ENCODE measurements at places on chromosomes 11 and 22.

- peak overlapping the region; percentile 25 for H3K4me3 ChIP-seq
- peak; percentile 73 for ATAC-seq
- H3K36me3 ChIP-seq: peaks cover 44% of the 10 kb centered on the region
These were observed 17.2 kb downstream of the ARHGEF17 start for GRCh38 chr11:73325036-73325981.

DNA sequence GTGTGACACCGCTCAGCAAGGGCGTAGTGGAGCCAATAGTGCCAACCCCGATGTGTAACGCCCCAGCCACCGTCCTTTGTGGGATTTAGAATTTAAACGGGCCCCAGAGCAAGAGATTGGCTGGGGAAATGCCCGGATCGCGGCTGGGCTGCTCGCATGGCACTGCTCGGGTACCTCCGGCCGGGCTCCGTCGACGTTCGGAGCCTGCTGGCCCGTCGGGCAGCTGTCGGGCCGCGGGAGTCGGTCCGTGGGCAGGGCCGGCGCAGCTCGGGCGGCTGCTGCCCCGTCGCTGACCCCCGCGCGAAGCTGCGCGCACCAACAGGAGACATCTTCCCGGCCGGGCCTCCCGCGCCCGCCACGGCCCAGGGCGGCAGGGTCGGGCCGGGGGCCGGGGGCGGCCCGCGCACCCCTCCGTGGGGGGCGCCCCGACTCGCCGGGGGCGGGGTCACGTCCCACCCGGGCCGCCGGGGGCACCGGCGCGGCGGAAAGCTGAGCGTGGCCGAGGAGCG lies 1.3 kb upstream of the KDM2A start:
- H3K36me3 ChIP-seq: peaks cover 5% of the 10 kb centered on the region
- H3K27ac ChIP-seq: no peak overlapping the region
- peak; percentile 1 for ATAC-seq
- H3K4me3 ChIP-seq: peak overlapping the region; percentile 48
- H3K27me3 ChIP-seq: no peaks in the 10 kb centered on the region

- no peak overlapping the region for H3K27ac ChIP-seq
- no peak for ATAC-seq
- H3K36me3 ChIP-seq: no peaks in the 10 kb centered on the region
These were observed 104.7 kb upstream of the GUCY1A2 start for GRCh38 chr11:107123022-107123421.

DNA sequence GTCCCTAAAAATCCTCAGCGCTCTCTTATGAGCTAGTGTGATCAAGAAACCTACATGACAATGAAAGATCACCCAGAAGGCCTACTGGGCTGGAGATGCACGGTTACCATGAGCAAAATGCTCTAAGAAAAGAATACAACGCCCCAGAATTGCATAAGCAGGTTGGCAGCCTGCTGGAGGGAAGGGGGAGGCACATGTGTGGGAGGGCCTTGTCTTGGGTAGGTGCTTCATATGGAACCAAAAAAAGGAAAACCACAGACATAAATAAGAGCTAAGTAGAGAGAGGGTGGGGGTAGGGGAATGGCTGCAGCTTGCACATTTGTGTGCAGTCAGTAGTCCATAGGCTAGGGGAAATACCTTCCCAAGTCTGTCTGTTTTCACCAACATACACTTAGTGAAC lies 2.8 kb downstream of the SIAE start:
- no peak overlapping the region for H3K27ac ChIP-seq
- H3K36me3 ChIP-seq: no peaks in the 10 kb centered on the region
- no peaks in the 10 kb centered on the region for H3K27me3 ChIP-seq
- H3K4me1 ChIP-seq: peaks cover 23% of the 10 kb centered on the region

DNA sequence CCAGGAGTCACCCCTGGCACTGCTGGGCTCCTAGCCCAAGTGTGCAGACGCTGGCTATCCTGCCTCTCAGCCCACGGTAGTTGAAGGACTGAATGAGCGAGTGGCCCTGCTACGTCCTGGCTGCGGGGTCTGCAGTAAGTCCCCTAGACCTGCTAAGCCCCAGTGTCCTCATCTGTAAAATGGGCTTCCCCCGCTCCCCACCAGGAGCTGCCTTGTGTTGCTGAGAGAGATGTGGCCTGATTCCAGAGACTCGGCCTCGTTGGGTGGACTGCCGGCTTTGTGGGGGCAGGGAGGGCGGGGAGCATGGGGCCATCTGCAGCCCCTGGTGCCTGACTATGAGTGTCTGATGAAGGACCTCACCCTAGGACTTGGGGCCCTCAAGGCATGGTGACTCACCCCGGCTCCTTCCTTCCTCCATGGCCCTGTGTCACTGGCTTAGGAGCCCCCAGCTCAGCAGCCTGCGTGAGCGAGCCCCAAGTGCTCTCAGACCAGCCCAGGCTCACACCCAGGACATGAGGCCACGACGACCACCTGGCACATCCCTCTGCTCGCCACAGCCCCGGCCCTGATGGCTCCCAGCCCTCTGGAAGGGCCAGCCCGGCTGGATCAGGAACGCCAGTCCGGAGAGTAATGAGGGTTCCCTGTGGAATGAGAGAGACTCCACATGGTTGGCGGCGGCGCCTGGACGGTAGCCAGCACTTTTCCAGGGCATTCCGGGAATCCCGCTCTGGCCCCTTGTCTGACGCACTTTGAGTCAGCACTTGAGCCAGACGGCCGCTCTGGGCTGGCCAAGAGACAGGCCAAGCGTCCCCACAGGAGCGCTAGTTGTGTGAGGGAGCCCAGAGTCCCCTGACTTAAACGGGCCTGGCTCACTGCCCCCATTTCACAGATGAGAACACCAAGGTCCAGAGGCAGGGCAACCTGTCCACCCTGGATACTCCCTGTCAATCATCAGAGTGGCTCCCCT lies 50.5 kb upstream of the SHISAL1 start:
- H3K36me3 ChIP-seq: no peaks in the 10 kb centered on the region
- no peak overlapping the region for H3K4me3 ChIP-seq
- peaks cover 54% of the 10 kb centered on the region for H3K27me3 ChIP-seq

DNA sequence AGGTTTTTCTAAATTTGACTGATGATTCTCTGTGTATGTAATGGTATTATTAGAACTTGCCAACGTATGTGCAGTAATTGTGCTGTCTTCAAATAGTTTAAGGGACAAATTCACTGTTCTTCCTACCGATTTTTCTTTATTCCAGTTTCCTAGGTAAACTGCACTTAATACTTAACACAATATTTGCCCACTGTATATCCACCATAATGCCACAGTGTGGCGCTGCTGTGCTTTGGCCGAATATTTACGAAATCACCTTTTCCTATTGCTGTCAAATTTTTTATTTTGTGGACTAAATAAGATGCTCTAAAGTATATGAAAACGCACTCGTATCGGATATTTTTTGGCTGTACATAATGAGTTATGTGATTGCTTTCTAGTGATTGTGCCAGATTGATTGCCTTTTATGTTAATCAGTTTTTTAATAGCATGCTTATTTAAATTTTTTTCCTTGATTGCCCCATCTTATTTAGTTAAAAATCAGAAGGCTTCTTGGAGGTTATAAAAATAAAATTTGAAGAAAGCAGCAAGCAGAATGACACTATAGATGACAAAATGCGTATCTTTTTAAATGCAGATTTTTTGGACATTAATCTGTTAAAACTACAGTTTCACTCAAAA lies 10.5 kb downstream of the AASDHPPT start:
- H3K27me3 ChIP-seq: no peaks in the 10 kb centered on the region
- H3K27ac ChIP-seq: no peak overlapping the region
- ATAC-seq: no peak
- peaks cover 45% of the 10 kb centered on the region for H3K36me3 ChIP-seq
- H3K4me3 ChIP-seq: no peak overlapping the region

GRCh38 chr11:81674211-81674610 lies 1059.5 kb downstream of the FAM181B start:
- no peaks in the 10 kb centered on the region for H3K27me3 ChIP-seq
- H3K27ac ChIP-seq: no peak overlapping the region
- no peaks in the 10 kb centered on the region for H3K36me3 ChIP-seq

- no peak overlapping the region for H3K4me3 ChIP-seq
- H3K27me3 ChIP-seq: no peaks in the 10 kb centered on the region
- no peak for ATAC-seq
- no peaks in the 10 kb centered on the region for H3K4me1 ChIP-seq
- H3K36me3 ChIP-seq: no peaks in the 10 kb centered on the region
These were observed 64.9 kb upstream of the BIRC3 start for GRCh38 chr11:102252339-102252891.

- peaks cover 48% of the 10 kb centered on the region for H3K27me3 ChIP-seq
- no peak overlapping the region for H3K27ac ChIP-seq
- no peak for ATAC-seq
These were observed 36.6 kb upstream of the SYT7 start for GRCh38 chr11:61617515-61617914.

DNA sequence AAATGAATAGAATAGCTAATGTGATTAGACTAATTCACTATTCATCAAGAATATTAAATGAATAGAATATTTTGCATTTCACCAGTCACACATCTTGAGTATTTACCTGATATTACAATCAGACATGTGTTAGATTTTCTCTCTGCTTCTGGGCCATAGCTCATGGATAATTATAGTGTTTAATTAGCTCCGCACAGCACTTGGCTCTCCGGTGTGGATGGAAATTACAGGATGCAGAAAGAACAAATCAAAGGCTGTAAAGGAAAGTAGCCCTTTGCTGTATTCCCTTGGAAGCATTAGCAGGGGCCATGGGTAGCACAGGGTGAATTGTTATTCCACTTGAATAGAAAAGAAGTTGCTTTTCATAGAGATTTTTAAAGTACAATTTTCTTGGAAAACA lies 320.3 kb upstream of the SORL1-AS1 start:
- no peak for ATAC-seq
- peaks cover 18% of the 10 kb centered on the region for H3K4me1 ChIP-seq
- H3K27me3 ChIP-seq: no peaks in the 10 kb centered on the region
- H3K27ac ChIP-seq: no peak overlapping the region

DNA sequence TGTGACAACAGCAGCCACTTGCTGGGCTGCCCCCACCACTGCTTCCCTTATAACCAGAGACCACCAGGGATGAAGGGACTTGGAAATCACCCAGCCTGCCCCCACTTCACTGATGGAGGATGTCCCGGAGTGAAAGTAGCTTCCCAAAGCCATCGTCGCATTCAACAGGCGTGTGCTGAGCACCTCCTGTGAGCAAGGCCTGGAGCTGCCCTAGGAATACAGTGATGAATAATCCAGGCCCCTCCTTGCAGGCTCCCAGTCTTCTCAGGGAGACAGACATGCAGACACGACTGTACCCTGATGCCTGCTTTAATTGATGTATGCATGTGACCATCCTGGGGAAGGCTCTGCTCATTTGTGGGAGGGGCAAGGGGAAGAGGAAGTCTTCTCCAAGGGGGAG lies 22.6 kb downstream of the PTPN5 start:
- H3K36me3 ChIP-seq: no peaks in the 10 kb centered on the region
- peaks cover 39% of the 10 kb centered on the region for H3K27me3 ChIP-seq
- peak overlapping the region; percentile 84 for H3K27ac ChIP-seq
- H3K4me3 ChIP-seq: no peak overlapping the region
- peaks cover 39% of the 10 kb centered on the region for H3K4me1 ChIP-seq

DNA sequence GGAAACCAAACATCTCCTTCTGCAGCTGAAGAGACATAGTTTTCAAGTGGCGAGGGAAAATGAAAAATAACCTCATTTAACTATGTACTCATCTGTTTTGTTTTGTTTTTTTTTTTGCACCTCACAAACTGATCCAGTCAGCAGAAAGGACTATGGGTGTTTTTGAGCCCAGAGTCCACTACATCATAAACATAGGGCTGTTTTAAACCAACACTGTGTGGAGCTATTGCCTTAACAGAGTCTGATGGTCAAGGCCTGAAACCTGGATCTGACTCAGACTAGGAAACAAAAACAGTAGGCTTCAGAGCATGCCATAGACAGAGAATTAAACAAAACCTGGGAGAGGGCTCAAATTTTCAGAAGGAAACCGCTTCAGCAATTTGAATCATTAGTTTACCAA lies 99.3 kb upstream of the FSHB start:
- H3K27me3 ChIP-seq: no peaks in the 10 kb centered on the region
- H3K36me3 ChIP-seq: no peaks in the 10 kb centered on the region
- H3K27ac ChIP-seq: no peak overlapping the region
- no peaks in the 10 kb centered on the region for H3K4me1 ChIP-seq

DNA sequence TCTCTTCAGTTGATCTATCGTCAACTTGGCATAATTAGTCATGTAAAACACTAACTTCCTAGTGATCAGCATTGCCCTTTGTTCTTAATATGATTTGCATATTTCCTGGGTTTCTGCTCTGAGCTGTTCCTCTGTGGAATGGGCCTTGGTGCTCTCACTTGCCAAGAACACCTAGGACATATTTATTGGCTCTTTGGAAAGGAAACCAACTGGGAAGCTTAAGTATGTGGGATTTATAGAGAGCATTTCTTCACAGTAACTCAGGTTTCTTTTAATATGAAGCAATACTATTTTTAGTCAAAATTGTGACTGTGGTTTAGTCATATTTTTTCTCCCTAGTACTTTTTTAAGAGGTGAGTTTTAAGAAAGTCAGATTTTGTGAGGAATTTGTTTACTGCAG lies 28.8 kb downstream of the FAT3 start:
- H3K36me3 ChIP-seq: no peaks in the 10 kb centered on the region
- H3K4me3 ChIP-seq: no peak overlapping the region
- no peak for ATAC-seq
- no peaks in the 10 kb centered on the region for H3K27me3 ChIP-seq

GRCh38 chr11:120261931-120262330 lies 22.0 kb downstream of the POU2F3 start:
- H3K4me1 ChIP-seq: peaks cover under 1% of the 10 kb centered on the region
- peaks cover 58% of the 10 kb centered on the region for H3K27me3 ChIP-seq
- H3K27ac ChIP-seq: no peak overlapping the region
- H3K4me3 ChIP-seq: no peak overlapping the region
- ATAC-seq: no peak

- H3K36me3 ChIP-seq: no peaks in the 10 kb centered on the region
- H3K27me3 ChIP-seq: peaks cover 8% of the 10 kb centered on the region
- H3K4me1 ChIP-seq: peaks cover 10% of the 10 kb centered on the region
- no peak overlapping the region for H3K27ac ChIP-seq
These were observed 172.6 kb upstream of the SEZ6L start for GRCh38 chr22:25996669-25997068.

DNA sequence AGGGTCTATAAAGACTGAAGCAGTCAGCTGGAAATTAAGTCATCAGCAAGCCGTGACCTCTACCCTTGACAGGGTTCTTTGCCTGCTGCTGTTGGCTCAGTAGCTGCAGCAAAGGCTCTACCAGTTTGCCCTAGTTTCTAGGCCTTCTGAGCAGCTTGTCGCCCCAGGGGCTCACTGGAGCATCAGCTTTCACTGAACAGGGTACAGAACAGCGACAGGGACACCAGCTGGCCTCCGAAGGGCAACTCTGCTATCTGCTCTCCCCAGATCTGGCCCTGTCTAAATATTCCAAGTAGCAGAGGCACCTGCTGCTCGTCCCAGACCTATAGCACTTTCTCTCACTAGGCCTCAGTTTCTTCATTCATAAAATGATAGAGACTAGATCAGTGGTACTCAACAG lies 42.4 kb downstream of the SMCO4 start:
- no peak for ATAC-seq
- peaks cover 6% of the 10 kb centered on the region for H3K36me3 ChIP-seq
- no peaks in the 10 kb centered on the region for H3K27me3 ChIP-seq
- H3K4me1 ChIP-seq: no peaks in the 10 kb centered on the region
- H3K27ac ChIP-seq: no peak overlapping the region

- peaks cover 27% of the 10 kb centered on the region for H3K4me1 ChIP-seq
- H3K36me3 ChIP-seq: no peaks in the 10 kb centered on the region
- peaks cover 81% of the 10 kb centered on the region for H3K27me3 ChIP-seq
- no peak for ATAC-seq
These were observed 3.8 kb upstream of the GP1BB start for GRCh38 chr22:19719488-19720021.
